Activated CD4-positive, alpha-beta T cell treated with anti-CD3 and anti-CD28 coated beads, Interleukin-2, amount 50 U/mL, for 16 hours (primary cell): ENCODE measurements at places on chromosomes 11 and 22.
A peak's percentile ranks its signal among the peaks of the same experiment; 100 is the strongest.

DNA sequence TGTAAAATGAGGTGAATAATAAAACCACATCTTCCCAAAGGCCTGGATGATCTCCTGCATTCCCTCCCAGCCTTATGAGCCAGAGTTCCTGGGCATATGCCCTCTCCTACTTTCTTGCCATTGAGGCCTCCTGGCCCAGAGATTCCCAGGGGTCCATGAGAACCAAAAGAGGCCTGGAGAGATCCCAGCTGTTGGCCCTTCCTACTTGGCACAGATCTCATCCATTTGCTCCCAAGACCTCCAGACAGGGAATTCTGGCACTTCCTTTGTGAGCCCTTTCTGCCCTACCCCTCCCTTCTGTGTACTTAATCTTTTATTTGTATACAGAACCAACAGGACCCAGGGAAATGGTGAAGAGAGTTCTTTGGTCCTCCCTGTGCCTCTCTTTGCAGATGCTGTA lies 21.4 kb downstream of the POU2F3 start:
- DNase-seq, result no peak

GRCh38 chr11:119206511-119207414 lies 624 bp downstream of the CBL start:
- peak; percentile 53 for DNase-seq

GRCh38 chr11:67534070-67534679 lies 10.9 kb upstream of the CABP2 start:
- no peak for DNase-seq

DNA sequence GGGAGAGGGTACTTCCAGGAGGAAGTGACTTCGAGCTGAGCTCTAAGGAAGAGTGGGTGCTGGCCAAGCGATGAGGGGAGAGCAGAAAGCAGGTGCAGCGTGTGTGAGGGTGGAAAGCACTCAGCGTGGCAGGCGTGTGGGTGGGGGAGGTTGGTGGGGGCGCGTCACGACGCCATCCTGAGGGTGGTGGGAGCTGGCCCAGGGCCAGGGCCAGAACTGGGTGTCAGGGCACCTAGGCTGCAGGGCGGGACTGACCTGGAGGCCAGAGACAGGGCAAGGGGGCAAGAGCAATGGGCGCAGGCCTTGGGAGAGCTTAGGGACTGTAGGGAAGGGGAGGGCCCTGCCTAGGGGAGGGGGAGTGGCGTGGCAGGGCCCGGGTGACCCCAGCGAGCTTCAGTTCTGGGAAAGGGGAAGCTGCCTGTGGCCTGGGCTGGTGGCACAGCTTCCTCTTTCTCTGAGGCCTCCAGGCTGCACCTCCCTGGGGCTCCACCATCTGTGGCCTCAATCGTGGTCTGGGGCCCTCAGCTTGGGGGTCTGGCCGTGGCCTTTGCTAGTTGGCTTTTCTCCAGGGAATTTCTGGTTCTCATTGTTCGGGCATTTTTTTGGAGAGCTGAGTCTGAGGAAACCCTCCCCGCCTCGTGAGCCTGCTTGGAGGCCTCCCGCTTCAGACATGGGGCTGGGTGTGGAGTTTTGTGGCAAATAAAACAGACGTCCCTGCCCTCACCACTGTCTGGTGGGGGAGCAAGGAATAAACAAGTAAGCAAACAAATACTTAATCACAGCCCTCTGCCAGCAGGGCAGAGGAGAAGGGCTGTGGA lies 8.9 kb downstream of the RELT start:
- DNase-seq, result peak; percentile 48

DNA sequence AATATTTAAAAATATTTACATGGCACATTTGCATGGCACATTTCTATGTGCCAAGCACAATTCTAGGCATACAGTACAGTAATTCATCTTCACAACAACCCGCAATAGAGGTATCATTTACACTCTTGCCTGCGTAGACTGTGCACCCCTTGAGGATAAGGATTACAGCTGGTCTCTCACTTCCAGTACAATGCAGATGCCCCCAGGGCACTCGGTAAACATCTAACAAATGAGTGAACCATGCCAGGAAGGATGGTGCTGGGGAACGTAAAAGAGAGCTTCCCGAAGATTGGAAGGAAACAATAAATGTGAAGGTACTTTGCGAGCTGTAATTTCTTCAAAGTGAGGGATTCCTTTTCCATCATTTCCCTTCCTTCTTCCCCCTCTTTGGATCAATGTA lies 1.3 kb downstream of the PRPF19 start:
- no peak for DNase-seq
